SK-N-MC (cell line): ENCODE measurements at places on chromosomes 11 and 22.

DNA sequence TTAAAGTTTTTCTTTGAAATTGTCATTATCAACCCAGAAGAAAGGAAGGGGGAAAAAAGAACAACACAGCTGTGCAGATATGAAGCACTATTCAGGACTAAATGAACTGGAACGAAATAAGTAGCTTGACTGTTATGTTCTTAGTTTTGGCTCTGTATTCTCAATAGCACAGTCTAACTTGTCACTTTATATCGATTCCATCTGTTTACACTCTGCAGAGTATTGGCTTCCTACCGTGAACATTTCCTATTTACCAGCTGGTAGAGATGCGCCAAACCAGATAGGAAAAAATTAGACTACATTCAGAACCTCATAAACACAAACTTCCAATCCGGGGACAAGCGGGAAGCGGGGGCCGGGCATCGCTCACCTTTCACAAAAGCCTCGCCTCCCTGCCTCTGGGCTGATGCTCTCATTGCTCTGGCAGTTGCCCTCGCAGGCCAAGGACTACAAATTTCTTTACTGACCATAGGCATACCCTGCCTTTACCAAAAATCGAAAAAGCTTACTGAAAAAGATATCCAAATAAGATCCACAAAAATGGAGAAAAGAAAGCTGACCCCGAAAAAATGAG lies 66.2 kb downstream of the EFCAB6 start:
- no peak for DNase-seq

- no peak for DNase-seq
These were observed 106.3 kb downstream of the OPCML start for GRCh38 chr11:133425992-133426391.

DNA sequence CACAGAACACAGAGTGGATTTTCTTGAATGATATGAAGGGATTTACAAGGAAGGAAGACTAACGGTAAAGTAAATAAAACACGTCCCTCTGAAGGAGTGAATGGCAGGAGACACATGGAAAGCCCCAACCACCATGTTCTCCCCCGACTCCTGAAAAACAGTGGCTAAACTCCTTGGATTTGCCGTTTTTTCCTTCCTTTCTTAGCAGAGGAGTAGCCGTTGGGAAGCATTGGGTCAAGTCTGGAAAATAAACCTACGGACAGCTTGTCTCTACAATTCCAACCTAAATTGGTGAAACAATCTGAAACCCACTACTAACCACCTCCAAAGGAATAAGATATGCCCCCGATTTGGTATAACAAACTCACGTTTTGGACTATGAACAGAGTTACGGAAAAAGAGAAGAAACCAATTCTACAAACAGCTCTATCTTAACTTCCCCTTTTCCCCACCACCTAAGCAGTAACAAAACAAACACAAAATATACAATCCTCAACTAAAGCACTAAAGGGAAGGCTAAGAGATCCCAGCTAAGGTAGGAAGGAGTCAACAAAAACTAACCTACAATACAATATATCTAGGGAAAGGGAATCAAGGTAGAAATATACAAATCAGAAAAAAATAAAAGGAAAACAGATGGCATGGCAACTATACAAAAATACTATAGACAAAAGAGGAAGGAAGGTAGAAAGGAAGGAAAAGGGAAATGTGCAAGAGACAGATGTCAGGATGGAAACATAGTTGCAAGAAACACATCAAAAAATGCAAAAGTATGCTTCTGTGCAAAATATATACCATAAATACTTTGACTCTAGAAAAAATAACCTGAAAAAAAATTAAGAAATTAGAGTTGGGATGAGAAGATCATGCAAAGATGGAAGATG lies 43.8 kb upstream of the LYVE1 start:
- no peak for DNase-seq

GRCh38 chr11:120718171-120718570 lies 206.6 kb downstream of the GRIK4 start:
- no peak for DNase-seq

DNA sequence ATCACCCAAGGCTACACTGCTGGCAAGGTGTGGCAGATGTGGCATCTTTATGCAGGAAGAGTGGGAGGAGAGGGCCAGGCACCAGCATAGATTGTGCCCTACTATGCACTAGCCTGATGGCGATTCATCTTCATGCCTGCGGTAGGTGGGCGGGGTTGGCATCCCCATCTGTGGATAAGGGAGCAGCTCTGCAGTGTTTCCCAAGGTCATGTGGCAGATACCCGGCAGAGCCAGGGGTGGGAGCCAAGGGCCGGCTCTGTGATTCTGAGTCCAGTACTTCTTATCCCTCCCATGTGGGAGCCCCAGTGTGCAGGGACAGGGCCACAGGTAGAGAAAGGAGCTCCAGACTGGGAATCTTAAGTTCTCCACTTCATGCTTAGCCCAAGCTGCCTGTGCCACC lies 20.0 kb downstream of the CD82 start:
- no peak for DNase-seq

GRCh38 chr11:122743949-122744348 lies 88.4 kb downstream of the UBASH3B start:
- DNase-seq = no peak

- no peak for DNase-seq
These were observed 30.1 kb downstream of the EXT2 start for GRCh38 chr11:44125598-44125997.

- DNase-seq = no peak
These were observed 5.0 kb upstream of the APOL5 start for GRCh38 chr22:35712672-35713071.

DNA sequence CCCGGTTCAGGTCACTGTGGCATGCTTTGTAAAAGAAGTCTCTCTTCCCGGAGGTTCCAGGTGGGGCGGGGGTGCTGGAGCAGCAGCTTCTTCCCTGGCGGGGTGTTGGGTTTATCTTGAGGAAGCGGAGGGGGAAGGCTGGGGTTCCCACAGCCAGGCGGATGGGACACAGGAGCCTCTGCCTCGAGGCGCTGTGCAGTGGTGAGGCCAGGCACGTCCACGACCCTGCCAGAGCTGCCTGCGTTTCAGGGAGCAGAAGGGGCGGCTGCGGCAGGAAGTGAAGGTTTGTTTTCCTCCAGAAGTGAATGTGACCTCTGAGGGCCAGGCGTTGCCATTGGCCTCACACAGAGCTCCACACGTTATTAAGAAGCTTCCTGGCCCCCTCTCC lies 20.1 kb upstream of the ADORA2A start:
- no peak for DNase-seq

DNA sequence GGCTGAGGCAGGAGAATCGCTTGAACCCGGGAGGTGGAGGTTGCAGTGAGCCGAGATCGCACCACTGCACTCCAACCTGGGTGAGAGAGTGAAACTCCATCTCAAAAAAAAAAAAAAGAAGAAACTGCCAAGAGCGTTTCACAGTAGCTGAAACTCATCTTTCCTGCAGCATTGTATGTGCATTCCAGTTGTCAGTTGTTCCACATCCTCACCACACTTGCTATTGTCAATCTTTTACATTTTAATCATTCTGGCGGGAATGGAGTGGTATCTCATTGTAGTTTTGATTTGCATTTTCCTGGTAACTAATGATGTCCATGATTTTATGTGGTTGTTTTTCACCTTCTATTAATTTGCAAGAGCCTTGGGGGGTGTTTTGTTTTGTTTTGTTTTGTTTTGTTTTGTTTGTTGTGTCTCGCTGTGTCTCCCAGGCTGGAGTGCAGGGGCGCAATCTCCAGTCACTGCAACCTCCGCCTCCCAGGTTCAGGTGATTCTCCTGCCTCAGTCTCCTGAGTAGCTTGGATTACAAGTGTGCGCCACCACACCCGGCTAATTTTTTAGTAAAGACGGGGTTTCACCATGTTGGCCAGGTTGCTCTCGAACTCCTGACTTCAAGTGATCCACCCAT lies 8.1 kb upstream of the GNB1L start:
- no peak for DNase-seq

DNA sequence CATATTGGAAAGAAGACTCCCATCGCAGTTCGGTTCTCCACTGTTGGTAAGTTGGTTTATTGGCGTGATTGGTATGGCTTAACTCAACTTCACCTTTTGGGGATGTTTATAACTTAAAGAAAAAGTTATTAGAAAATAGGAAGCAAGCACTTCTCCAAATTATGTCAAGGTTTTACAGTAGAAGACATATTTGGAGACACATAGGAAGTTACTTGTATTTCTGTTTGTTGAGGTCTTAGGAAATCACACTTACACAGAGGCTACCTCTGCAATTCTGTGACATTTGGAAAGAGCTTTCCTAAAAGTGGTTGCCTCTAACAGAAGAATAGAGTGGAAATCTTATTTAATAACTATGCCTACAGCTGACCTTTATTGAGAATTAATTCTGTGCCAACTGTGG lies 12.3 kb downstream of the CAT start:
- DNase-seq = no peak
